ENCODE measurements at places on chromosomes 11 and 22.

DNA sequence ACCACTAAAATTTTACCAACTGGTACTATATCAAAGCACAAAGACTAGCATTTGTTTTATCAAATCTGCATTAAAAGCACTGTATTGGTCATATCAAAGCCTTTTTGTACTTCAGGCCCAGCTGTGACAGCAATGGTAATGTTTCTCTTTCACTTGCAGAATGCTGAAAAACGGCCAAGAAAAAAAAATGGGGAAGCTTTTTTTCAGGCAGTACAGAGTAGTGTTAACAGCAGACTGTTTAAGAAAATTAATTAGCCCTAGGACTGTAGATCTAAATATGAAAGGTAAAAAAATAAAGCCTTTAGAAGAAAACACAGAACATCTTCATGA lies 33.3 kb downstream of the DENND5A start:
- DNase-seq, result no peak

DNA sequence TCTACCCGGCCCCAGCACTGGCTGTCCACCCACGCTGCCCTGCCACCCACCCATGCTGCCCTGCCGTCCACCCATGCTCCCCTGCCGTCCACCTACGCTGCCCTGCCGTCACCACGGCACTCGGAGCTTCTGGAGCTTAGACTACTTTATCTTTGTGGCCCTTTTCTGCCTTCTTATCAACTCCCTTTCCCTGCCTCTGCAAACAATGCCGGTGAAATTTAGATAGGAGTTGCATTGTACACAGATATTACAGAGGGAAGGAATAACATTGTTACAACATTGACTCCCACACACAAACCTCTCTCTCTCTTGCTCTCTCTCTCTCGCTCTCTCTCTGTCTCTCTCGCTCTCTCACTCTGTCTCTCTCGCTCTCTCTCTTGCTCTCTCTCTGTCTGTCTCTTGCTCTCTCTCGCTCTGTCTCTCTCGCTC lies 33.7 kb upstream of the BRSK2 start:
- DNase-seq, result no peak

GRCh38 chr11:76859708-76860227 lies 950 bp upstream of the ACER3 start:
- no peak for DNase-seq

- no peak for DNase-seq
Measured at GRCh38 chr22:22935056-22935545, 47.5 kb downstream of the IGLL5 start.

GRCh38 chr22:41603873-41604332 lies 14.3 kb upstream of the PMM1 start:
- DNase-seq, result peak; percentile 69

- no peak for DNase-seq
Measured at GRCh38 chr11:122804161-122804560, 34.1 kb upstream of the CRTAM start.

DNA sequence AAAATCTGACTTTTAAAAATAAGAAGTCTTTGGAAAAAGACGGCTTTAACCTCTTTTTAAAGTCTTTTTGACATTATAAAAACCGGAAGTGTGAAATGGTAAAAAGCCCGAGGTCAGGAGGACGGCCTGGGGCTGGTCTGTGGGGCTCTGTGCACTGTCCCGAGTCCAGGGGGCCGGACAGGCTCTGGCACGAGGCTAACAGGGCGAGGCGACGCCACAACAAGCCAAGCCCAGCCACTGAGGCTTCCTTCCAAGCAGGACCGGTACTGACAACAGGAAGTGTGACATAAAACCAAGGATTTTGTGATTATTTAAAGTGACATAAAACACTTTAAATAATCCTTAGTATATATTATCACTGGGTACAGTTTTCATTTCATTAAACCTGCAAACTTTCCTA lies 39.2 kb downstream of the BRD1 start:
- DNase-seq, result no peak

GRCh38 chr11:77175021-77175842 lies 47.2 kb downstream of the MYO7A start:
- no peak for DNase-seq

GRCh38 chr11:25953006-25953405 lies 378.9 kb upstream of the ANO3 start:
- DNase-seq, result no peak

DNA sequence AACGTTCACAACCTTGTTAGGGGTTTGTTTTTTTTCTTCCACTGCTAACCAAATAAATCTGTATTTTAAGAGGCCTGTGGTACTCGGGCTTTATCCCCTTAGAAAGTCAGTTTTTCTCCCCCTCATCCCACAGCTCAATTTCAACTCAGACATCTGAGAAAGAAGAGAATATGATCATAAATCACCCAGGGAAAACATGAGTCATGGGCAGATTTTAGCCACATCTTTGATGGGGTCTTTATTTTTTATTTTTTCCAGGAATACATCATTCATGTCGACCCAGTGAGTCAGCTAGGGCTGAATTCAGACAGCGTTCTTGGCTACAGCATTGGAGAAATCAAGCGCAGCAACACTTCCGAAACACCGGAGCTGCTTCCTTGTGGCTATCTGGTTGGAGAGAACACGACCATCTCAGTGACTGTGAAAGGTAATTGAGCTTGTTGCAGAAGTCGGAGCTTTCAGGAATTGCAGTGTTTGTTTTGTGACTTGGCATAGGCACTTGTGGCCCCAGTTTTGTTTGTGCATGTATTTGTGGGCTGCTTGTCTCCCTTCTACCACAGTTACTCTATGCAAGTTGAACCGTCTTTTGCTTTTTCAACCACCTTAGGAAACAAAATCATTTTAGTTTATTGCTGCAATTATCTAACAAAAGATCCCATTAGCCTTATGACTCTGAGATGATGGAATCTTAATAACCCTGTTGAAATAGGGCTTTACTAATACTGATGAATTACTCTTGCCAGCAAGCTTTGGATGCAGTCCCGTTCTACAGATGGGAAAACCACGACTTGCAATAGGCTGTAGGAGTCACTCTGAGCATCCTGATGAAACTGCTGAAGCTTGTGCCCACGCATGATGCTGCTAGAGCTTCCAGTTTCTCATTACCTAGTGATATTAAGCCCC lies 62.7 kb downstream of the DBX1 start:
- no peak for DNase-seq

DNA sequence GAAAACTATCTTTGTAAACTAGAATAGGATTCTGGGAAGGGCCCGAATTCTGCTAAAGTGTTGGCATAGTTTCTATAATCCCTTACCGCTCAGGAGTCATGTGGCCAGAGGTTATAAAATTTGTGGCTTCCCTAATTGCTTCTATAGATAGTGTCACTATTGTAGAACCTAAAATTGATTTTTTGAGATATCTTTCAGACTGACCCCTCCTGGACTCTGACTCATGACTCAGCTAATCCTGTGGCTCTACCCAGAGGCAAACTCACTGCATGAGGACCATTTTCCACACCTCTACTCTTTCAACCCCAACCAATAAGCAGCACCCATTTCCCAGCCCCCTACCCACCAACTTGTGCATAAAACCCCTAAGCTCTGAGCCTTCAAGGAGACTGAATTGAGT lies 61.8 kb upstream of the PRSS23 start:
- no peak for DNase-seq

DNA sequence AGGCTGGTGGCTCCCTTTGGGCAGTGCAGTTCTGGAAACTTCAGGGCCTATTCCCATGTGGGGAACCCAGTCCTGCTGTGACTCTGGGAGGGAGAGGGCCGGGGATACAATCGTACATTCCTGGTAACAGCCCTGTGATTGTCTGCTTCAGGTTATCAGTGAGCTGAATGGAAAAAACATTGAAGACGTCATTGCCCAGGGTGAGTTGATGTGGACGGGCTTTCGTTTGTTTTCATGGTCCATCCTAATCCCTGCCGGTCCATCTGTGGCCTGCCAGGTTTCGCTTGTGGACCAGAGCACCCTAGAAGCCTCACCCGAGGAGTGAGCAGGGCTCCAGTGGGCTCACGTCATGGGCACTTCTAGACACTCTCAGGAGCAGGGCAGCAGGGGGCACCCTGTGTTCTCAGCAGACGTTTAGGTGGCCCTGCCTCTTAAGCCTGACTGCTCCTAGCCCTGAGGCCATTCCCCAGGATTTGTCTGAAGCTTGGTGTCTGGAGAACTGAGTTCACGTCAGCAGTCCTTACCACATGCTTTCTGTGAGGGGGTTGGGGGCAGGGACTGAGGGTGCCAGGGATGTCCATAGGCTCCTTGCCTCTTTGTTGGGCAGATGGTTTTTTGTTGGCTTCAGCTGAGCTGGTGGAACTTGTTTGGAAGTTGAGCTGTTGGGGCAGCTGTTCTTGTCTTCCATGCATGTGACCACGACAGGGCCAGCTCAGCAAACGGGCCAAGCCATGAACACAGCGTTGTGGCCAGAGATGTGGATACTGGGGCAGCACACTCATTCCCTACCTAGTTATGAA lies 1.9 kb downstream of the RPLP2 start:
- no peak for DNase-seq

- no peak for DNase-seq
Measured at GRCh38 chr22:37240240-37240940, 3.7 kb downstream of the RAC2 start.

GRCh38 chr22:29090039-29090438 lies 17.2 kb downstream of the KREMEN1 start:
- DNase-seq, result no peak

GRCh38 chr11:1150116-1150515 lies 7.6 kb upstream of the MUC5AC start:
- no peak for DNase-seq

DNA sequence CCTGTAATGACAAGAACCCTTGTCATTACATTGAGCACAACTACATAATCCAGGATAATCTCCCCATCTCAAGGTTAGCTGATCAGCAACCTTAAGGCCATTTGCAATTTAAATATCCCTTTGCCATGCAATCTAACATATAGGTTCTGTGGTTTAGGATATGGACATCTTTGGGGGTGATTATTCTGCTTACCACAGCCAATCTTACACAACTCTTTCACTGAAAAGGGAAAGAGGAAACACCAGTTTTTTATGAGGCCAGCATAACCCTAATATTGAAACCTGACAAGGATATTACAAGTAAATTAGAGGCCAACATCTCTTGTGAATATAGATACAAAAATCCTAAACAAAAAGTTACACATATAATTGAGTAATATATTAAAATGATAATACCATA lies 78.5 kb downstream of the CYP2R1 start:
- DNase-seq, result no peak

GRCh38 chr11:119318240-119319135 lies 1.6 kb upstream of the MCAM start:
- DNase-seq, result no peak

DNA sequence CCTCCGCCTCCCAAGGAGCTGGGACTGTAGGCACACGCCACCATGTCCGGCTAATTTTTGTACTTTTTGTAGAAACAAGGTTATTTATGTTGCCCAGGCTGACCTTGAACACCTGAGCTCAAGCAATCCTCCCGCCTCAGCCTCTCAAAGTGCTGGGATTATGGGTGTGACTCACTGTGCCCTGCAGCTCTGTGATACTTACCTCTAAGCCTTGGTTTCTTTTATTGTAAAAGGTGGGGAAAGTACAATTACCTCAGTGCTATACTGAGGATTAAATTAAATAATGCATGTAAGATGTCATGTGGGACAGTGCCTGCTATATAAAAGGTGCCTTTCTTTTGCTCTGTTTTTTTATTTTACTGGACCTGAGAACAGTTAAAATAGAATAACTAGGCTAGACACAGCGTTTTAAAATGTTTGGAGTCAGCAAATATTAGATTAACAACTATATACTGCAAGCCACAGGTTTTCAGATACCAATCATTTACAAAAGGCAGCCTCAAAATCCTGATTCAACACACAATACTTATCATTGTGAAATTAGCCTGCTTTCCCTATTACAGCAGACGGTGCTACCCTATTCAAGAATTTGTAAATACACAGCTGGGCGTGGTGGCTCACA lies 30.0 kb downstream of the PRR14L start:
- DNase-seq, result no peak

- no peak for DNase-seq
Measured at GRCh38 chr11:35223371-35223796, 84.4 kb downstream of the CD44 start.

GRCh38 chr11:473962-474785 lies 24.1 kb downstream of the PTDSS2 start:
- DNase-seq, result no peak

DNA sequence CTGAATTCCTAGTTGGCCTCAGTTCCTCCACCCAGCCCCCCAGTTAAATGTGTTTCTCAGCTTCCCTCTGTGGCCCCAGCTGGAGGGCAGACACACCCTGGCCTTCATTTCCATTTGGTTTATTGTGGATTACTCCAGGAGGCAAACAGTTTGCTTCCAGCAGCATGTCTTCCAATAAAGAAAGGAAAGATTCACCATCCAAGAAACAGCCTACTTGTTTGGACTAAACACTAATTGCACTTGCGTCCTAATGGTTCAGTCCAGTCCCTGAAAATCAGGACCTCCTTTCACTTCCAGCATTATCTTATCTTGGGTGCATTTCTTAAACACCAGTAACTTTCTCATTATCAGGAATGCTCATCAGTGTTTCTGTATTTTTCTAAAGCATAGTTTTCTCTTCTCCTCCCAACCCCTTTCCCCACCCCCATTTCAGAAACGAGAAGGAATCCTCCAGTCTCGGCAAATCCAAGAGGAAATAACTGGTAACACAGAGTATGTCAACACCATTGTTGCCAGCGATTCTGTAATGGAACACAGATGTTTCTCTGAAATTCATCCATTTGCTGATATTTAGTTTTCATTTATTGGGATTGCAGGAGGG lies 130.9 kb downstream of the PARVA start:
- DNase-seq, result no peak

DNA sequence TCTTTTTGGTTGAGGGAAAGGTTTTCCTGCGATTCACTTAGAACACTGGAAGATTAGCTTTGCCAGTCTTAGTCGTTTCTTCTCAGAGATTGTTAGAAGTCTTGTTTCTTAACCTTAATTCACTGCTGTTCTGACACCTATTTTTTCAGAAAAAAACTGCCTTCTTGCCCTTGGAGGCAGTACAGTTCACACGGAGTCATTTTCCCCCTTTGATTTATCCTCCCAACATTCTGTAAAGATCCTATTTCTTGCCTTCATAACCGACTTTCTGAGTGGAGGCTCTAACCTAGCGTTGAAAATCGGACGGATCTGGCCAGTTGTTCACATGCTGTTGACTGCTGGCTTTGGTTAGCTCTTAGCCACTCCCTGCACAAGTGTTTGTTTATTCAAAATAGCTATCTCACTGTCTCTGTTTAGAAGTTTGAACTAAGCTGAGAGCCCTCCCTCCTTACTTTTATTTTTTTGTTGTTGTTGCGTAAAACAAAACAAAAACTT lies 737 bp downstream of the BCL2L13 start:
- DNase-seq, result no peak

GRCh38 chr22:39820256-39820655 lies 73.3 kb downstream of the ENTHD1 start:
- no peak for DNase-seq

GRCh38 chr11:1500466-1501420 lies 14.2 kb upstream of the MOB2 start:
- DNase-seq, result no peak

- DNase-seq, result no peak
Measured at GRCh38 chr11:115581871-115582639, 77.8 kb upstream of the CADM1 start.

GRCh38 chr11:9642894-9643293 lies 21.0 kb upstream of the SWAP70 start:
- DNase-seq, result no peak
